Mucosa of gallbladder (tissue), 1 donor: ENCODE measurements at places on chromosomes 12 and 14. TPM values are rescaled to one million over a fixed set of nuclear protein-coding genes. Genes with fewer than 3 reads are reported as not detected.

GRCh38 chr14:98210045-98210672, 1061.8 kb downstream of the BCL11B start:
- no peak for DNase-seq

GRCh38 chr12:109625131-109625559, 51.6 kb downstream of the MVK start:
- no peak for DNase-seq

DNA sequence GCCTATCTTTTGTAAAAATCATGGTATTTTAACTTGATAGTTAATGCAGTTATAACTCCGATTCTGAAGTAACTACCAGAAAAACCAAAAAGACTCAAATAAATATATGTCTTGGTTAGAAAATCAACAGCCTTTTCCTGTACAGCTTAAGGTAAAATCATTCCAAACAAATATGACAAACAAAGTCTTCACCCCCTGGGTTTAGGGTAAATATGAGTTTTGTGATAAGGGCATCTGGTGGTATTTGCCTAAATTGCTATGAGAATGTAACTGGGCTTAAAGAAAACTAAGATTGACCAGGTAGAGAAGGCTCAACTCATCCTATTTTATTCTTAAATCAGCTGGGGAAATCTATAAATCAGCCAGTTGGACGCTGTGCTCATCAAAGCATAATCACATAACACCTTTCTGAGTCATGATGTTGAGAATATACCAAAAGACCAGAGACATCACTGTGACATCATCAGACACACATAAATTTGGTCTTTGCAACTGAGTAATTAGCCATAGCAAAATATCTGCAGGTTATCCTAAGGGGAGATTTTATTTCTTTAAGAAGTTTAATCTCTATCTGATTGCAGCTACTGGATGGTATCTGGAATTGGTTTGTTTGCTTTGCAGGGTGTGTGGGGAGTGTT, 133.9 kb downstream of the STXBP6 start:
- DNase-seq: no peak

- peak; percentile 83 for DNase-seq
These were observed 32.2 kb downstream of the SUSD6 start for GRCh38 chr14:69643430-69644200.

DNA sequence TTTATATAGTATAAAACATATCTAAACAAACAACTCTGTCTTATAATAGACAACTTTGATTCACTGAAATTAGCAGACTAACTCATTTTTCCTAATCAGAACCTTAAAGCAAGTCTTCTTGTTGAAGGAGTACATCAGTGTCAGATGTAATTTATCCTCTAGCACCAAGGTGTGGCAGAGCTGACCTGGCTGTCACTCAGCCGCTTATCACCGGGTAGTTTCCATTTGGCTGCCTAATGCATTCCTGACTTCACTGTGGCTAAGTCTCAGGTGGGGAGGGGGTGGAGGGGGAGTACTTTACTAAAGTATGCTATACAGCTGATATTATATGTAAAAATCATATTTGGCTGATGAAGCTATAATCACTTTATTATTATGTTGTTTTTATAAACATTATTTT, 339.9 kb upstream of the RGS6 start:
- no peak for DNase-seq

- no peak for DNase-seq
These were observed 365.9 kb upstream of the NOVA1 start for GRCh38 chr14:26963711-26964110.

GRCh38 chr12:103966736-103967135, 1.1 kb downstream of the TDG start:
- no peak for DNase-seq

- DNase-seq: no peak
These were observed 83.6 kb downstream of the BBS10 start for GRCh38 chr12:76264611-76265012.

NEDD8 gene
- 121 TPM for total RNA-seq

CD163L1 gene
- 3.9 TPM for total RNA-seq

CMTM5 gene
- 2.2 TPM for total RNA-seq

PMCH gene
- total RNA-seq: not detected

OR4E2 gene
- total RNA-seq: not detected
